Right renal cortex interstitium (tissue), 3 donors: ENCODE measurements at places on chromosomes 13 and 19.

GRCh38 chr13:39044536-39044935, 6.3 kb downstream of the NHLRC3 start:
- no peak for DNase-seq

DNA sequence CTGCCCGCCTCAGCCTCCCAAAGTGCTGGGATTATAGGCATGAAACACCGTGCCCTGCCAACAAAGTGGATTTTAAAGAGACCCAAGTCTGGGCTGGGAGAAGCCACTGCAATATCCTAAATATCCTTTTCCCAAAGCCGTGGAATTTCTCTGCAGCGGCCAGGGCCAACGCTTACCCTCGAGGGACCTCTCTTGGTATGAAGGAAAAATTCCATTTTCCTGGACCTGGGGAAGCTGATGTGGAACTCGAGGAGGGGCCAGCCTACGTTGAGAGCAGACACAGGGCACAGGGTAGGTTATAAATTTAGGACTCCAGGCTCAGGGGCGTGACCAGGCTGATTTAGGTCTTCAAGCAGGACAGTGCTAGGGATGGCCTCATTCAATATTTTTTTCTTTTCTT, 17.7 kb upstream of the UPF1 start:
- DNase-seq: no peak

DNA sequence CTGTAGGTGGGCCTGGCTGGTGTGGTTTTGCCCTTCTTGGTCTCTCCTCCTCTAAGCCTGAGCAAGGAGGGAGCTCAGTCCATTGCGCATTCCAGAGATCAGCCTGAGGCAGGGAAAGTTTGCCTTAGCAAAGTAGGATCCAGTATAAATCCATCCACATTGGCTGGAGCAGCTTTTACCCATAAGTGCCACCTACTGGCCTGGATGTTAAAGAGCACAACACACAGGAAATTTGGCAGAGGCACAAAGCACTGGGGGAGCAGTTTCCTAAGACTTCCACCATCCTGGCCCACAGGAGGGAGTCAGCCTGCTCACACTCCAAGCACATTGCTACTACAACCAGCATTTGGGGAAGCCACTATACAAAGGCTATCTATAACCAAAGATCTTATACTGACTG, 1124.2 kb downstream of the SLITRK1 start:
- DNase-seq: no peak

GRCh38 chr13:105165449-105166125, 1369.9 kb downstream of the EFNB2 start:
- DNase-seq: no peak

DNA sequence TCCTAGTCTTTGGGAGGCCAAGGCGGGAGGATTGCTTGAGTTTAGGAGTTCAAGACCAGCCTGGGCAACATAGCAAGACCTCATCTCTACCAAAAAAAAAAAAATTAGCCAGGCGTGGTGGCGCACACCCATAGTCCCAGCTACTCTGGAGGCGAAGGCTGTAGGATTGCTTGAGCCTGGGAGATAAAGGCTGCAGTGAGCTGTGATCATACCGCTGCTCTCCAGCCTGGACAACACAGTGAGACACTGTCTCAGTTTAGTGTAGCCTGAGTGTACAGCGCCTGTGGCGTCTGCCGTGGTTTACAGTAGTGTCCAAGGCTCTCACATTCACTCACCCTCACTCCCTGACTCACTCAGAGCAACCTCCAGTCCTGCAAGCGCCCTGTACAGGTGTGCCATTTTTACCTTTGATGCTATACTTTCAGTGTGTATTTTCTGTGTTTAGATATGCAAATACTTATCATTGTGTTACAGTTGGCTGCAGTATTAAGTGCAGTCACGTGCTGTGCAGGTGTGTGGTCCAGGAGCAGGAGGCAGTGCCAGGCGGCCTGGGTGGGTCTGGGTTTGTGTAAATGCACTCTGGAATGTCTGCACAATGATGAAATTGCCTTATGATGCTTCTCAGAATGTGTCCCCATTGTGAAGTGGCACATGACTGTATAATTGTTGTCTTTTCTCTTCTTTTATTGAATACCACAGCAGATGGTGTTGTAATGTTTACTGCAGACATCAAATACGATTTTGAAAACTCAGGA, 36.1 kb upstream of the DCUN1D2 start:
- DNase-seq: no peak

DNA sequence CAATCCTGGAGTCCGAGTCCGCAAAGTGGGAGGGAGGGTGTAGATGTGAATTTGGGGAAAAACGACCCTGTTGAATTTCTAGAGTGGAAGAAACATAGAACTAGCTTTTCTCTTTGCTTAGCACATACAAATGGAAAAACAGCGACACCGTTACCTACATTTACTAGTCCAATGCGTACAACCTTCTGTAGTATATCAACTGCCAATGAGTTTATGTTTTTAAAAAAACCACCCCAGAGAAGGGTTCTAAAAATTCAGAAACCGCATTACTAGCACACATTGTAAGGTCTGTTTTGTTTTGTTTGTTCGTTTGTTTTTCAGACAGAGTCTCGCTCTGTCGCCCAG, 332 bp upstream of the SUPT20H start:
- DNase-seq: no peak

GRCh38 chr13:59318320-59318930, 845.3 kb downstream of the DIAPH3 start:
- peak; percentile 66 for DNase-seq

DNA sequence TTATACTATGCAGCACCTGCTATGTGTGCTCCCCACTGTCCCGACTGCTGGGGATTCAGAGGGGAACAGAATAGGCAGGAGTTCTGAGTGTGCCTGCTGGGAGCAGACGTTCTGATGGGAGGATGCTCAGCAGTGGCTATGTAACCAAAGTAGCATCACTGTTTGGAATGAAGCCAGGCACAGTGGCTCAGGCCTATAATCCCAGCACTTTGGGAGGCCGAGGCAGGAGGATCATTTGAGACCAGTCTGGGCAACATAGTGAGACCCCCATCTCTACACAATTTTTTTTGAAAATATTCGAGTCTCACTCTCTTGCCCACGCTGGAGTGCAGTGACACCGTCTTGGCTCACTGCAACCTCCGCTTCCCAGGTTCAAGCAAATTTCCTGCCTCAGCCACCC, 6.0 kb downstream of the ATG4D start:
- no peak for DNase-seq
